NCI-H1436 (cell line): ENCODE measurements at places on chromosomes 13 and 19.

DNA sequence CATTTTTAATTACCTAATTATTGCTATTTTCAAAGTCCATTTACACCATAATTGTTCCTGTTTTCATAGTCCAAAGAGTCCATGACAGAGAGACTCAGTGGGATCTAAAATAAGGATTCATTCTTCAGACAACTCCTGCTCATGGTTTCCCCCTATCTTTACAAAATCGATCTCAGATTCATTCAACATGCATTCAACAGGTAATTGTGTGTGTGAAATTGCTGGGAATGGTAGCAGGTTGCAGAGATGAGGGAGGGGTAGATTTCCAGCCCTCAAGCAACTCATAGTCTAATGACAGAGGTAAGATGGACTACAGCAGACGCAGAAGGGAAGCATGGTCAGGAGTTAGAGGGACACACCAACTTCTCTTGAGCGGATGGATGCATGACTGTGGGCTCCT lies 138.1 kb downstream of the TSHZ3 start:
- DNase-seq, result no peak

DNA sequence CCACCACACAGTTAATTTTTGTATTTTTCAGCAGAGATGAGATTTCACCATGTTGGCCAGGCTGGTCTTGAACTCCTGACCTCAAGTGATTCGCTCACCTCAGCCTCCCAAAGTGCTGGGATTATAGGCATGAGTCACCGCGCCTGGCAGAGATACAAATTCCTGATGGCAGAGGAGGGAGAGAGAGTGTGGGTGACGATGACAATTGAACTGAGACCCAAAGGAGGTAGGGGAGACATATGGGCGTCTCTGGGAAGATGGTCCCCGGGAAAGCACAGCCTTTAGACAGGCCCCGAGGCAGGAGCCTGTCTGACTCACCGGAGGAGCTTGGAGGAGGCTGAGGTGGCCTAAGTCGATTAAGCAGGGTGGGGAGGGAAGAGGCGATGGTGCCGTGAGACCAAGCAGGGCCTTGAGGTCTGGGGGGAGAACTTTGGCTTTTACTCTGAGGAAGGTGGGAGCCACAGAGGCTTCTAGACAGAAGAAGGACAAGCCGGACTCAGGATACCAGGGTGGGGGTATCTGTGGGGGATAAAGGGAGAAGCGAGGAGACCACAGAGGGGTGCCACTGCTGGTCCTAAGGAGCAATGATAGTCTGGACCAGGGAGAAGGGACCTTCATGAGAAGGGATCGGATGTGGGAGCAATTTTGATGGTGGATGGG lies 38.2 kb downstream of the ARRDC2 start:
- DNase-seq, result no peak

- no peak for DNase-seq
Measured at GRCh38 chr13:77150651-77151050, 123.7 kb upstream of the FBXL3 start.

GRCh38 chr19:9308091-9308770 lies 1.4 kb downstream of the ZNF699 start:
- no peak for DNase-seq

- DNase-seq, result no peak
Measured at GRCh38 chr13:36788276-36788675, 30.7 kb upstream of the RFXAP start.

- no peak for DNase-seq
Measured at GRCh38 chr19:3061182-3062161, 823 bp downstream of the TLE5 start.

DNA sequence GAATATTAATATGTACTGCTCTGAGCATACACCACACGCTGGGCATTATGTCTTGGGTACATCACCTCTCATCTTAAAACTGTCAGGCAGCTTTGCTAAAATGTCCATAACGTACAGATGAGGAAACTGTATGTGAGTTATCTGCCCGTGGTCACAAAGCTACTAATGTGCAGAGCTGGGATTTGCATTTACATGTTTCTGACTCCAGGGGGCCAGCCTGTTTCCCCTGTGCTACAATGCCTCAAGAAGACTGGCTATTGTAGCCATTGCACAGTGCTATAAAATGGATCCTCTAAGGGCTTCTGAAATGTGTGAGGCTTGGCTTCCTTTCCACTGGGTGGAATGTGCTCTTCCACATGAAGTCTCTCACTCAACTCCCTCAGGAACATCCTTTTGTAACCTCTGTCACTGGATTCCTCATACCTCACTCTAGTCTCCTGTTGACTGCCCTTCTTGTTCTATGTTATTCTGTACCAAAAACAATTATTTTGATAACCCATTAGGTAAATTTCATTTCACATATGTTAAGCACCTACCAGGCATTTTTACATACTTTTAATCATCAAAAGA lies 95.6 kb upstream of the HTR2A start:
- no peak for DNase-seq

DNA sequence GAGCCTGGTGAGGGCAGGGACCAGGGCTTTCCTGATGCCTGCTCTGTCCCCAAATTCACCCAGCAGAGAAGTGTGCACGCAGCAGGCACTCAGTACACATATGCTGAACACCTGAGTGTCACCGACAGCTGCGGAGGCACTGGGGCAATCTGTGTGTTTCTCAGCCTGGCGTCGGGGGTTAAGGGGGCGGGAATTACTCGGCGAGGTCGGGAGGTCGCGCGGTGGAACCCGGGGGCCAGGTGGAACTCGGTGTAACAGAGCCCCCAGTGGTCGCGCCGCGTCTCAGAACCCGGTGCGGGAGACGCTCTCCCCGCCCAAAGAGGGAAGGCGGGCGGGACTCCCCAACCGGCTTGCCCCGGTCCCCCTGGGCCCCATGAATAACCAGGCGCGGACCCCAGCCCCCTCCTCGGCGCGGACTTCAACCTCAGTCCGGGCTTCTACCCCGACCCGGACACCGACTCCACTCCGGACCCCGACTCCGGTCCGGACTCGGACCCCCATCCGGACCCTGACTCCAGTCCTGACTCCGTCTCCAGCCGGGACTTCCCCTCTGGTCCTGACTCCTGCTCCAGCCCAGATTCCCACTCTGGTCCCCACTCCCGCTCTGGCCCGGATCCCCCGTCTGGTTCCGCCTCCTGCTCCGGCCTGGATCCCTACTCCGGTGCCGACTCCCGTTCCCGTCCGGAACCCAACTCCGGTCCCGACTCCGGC lies at the start of gene SELENOV:
SELENOV (plus strand) TSS at position 300 of the 711 bp plus-strand sequence; CDS start at position 374, 74 bp downstream.
- DNase-seq, result peak; percentile 40

- no peak for DNase-seq
Measured at GRCh38 chr13:54029226-54029625, 1000.6 kb downstream of the OLFM4 start.

DNA sequence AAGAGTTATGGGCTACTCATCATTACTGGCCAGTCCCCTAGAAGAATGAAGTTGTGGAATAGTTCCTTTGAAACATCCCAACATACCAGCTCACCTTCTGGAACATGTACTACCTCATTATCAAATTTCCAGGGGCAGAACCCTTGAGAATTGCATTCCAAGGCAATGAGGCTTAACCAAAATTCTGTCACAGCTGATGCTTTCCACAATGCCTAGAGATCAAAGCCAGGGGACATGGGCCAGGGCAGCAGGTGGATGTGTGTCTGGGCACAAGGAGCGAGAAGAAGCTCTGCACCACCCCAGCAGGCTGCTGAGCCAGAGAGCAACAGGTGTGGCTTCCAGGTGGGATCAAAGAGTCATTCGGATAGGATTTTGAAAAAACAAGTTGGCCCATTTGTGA lies 362.1 kb downstream of the EFNB2 start:
- DNase-seq, result no peak

DNA sequence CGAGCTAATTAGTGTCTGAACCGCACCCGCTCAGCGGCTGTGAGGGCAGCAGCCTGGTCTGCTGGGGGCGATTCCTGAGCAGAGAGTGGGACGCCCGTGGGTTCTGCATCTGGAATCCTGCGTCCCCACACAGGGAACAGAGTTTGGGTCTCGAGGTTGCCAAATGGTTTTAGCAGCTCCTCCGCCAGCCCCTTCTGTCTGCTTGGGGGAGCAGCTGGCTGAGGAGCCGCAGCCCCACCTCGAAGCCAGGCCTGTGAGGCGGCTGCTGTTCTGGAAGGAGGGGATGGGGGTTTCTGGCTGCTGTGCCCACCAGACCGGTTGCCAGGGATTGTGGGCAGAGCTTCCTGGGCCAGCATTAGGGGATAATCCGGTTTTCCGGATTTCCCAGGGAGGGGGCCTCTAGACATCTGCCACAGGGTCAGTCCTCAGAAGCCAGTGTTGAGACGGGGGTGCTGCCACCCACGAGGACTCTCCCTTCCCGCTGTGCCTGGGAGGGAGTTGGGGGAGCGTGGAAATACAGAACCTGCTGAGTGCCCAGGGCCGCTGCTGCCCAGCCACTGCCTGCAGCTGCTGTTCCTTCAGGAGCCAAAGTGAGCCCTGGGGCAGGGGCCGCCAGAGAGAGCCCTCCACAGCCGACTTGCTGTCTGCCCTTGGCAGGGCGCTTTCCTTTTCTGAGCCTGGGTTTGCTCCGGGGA lies 2.0 kb downstream of the CDC34 start:
- no peak for DNase-seq

- no peak for DNase-seq
Measured at GRCh38 chr13:91045351-91046034, 302.0 kb upstream of the MIR17HG start.

DNA sequence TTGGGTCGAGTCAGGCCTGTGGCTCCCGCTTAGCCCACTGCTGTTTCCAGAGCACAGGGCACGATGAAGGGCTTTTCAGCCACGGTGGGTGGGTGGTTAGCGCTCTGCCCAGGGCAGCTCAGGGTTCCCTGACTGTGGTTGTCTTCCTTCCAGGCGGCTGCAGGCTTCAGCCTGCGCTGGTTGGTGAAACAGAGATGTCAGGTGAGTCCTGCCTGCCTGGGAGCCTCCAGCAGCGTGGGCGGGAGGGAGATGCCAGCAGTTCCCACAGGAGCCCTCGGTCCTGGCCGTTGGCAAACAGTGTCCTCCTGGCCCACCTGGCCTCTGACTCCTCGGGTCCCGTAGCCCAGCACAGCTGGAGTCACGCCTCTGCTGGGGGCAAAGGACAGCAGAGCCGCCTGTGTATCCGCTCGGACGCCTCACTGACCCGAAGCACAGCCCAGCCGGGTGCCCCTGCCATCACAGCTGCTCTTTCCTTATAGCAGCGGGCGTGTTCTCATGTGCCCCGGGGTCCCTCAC lies 9.7 kb downstream of the ADAT3 start:
- DNase-seq, result no peak

GRCh38 chr19:10927730-10928562 lies 493 bp downstream of the YIPF2 start:
- DNase-seq, result no peak

GRCh38 chr13:79660361-79660760 lies 179.4 kb downstream of the NDFIP2 start:
- no peak for DNase-seq

- DNase-seq, result peak; percentile 94
Measured at GRCh38 chr19:13036366-13036976, 41.2 kb downstream of the NFIX start.

DNA sequence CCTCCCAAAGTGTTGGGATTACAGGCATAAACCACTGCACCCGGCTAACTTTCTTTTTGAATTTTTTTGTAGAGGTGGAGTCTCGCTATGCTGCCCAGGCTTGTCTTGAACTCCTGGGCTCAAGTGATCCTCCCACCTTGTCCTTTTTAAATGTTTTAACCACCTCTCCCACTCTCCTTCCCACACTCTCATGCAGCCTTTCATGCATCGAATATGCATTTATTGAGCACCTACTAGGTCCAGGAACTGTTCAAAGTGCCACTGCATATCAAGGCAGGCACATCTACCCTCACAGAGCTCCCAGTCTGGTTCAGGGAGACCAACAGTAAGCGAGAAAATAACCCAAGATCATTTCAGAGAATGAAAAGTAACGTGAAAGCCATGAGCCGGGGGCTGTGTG lies 1.2 kb downstream of the TICAM1 start:
- no peak for DNase-seq

- DNase-seq, result no peak
Measured at GRCh38 chr13:33610438-33611120, 207.4 kb upstream of the RFC3 start.

DNA sequence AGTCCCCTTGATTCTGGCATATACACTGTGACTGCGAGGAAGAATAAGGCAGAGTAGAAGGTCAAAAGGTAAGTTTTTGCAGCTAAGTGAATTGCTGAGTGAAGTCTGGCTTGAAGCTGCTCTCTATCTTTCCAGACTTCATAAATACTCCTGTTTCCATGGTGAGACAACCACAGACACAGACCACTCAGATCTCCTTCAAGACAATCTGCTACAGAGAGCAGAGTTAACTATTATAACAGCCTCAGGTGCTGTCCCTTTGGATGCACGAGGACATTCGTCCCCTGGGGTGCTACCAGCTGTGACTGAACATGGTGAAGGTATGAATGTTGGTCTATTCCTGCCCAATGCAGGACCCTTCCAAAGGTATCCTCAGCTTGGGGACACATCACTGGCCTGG lies 104.0 kb downstream of the MYCBP2 start:
- no peak for DNase-seq
